Activated naive CD8-positive, alpha-beta T cell treated with anti-CD3 and anti-CD28 coated beads, Interleukin-2, amount 10 ng/mL, durations not matched to agents 7 days and 5 days (primary cell): ENCODE measurements at places on chromosomes 11 and 22. TPM values are rescaled to one million over a fixed set of nuclear protein-coding genes. Genes with fewer than 3 reads are reported as not detected.

The OR6T1 gene
- not detected for total RNA-seq

The GRAP2 gene
- 266 TPM for total RNA-seq

The OR8D4 gene
- total RNA-seq: not detected

The PHOX2A gene
- total RNA-seq: not detected
